ENCODE measurements at places on chromosomes 4 and X.
A peak's percentile ranks its signal among the peaks of the same experiment; 100 is the strongest.

GRCh38 chrX:30876367-30876766, 12.7 kb downstream of the TAB3 start:
- no peak for DNase-seq

- no peak for DNase-seq
Measured at GRCh38 chr4:46952451-46952850, 40.9 kb downstream of the GABRA4 start.

GRCh38 chr4:155271557-155271956, 63.1 kb downstream of the NPY2R start:
- no peak for DNase-seq

- DNase-seq = no peak
Measured at GRCh38 chr4:176789955-176790354, 2.8 kb downstream of the VEGFC start.

- no peak for DNase-seq
Measured at GRCh38 chr4:39384563-39384962, 18.4 kb upstream of the RFC1 start.

DNA sequence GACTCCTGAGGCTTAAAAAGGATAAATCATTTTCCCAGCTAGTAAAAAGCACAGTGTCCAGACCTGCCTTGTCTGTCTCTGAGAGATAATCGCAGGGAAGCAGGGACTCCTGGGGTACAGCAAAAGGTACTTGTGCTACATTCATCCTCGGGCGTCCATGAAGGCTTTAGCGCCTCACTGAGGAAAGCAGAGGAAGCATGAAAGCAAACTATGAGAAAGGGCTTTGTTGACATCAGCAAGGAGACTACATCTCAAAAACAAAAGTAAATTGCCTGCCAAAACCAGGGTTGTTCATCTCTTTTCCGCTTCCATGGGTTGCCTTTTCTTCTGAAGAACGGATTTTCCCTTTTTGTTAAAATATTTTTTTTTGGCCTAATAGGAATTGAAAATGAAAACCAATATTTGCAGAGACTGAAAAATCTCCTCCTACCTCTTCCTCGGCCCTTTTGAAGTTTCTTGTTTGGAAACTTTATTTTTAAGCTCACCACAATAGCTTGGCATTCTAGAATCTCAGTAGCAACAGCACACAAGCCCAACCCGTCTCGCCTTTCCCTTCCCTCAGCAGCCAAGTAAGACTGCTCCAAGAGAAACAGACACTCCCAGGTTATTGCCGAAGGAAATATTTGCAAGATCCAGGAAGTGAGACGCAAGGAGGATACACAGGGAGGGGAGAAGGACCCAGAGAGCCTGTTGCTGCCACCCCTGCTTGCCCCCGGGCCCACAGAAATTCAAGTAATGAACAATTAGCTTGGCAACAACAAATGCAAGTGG, 148.3 kb upstream of the DGKK start:
- no peak for DNase-seq

DNA sequence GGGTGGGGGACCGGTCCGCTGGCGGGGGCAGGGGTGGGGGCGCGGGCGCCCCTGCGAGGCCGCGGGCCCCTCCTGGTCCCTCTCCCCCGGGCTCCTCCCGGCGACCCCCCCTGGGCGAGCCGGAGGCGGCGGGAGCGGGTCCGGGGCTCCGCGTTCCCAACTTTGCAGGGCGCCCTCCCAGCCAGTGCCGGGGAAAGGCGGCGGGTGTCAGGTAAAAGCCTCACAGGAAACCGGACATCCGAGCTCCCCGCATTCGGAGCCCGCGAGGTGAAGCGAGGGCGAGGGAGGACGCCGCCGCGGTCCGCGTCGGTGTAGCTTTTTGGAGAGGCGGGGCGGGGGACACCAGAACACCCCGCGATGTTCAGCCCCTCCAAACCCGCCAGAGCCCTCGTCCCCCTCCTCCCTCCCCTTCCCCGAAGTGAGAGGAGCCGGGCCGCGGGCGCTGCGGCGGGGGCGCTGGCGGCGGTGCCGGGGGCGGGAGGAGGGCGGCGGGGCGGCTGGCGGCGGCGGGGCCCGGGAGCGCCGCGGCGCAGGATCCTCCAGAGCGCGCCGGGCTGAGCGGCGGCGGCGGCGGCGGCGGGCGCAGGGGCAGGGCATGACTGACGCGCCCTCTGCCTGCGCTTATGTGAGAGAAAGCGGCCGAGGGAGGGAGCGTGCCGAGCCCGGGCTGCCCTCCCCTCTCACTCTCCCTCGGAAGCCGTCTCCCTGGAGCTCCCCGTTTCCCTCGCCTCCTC, at the start of gene VEGFC:
VEGFC (minus strand) TSS at position 597 of the 734 bp plus-strand sequence. CDS start 611 bp downstream, outside the sequence.
- peak; percentile 76 for DNase-seq

- DNase-seq = no peak
Measured at GRCh38 chr4:184732126-184732525, 1.8 kb downstream of the CENPU start.

DNA sequence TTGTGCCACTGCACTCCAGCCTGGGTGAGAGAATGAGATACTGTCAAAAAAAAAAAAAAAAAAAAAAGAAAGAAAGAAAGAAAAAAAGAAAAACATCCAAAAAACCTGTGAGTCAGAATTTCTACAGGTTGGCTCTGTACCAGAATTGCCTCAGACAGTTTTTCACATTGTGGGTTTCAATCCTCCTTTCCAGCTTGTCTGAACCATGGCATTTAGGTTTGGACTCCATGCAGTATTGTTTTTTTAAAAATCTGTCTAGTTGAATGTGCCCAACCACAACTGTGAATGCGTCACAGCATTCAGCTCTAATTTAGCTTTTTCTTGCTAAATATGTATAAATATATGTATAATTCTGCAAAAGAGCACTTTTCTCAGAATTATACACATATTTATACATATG, 31.4 kb upstream of the ARSH start:
- no peak for DNase-seq

DNA sequence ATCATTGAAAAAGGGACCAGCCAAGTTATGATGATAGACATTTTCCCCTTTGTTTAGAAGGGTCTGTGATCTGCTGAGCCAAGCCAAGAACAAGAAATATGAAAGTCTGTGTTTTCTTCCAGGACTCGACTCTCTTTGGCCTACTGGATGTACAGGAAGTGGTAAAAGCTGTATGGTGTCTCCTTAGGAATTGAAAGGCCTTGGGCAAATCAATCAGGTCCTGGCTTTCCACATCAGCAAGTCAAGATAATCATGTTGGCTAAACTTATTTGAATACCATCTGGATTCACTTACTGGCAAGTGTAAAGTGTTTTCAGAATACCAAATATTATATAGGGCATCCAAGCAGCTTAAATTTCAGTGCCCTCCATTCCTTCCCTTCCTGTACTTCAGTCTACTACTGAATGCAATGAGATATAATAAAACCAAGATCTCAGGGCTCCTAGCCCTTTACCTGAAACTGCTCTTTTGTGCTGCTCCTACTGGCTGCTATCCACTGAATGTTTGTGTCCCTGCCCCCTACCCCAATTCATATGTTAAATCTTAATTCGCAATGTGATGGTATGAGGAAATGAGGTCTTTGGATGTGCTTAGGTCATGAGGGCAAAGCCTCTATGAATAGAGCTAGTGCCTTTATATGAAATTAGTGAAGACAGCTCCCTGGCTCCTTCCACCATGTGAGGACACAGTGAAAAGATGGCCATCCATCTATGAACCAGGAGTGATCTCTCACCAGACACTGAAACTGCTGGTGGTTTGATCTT, 578.0 kb downstream of the SPRY1 start:
- DNase-seq = no peak

DNA sequence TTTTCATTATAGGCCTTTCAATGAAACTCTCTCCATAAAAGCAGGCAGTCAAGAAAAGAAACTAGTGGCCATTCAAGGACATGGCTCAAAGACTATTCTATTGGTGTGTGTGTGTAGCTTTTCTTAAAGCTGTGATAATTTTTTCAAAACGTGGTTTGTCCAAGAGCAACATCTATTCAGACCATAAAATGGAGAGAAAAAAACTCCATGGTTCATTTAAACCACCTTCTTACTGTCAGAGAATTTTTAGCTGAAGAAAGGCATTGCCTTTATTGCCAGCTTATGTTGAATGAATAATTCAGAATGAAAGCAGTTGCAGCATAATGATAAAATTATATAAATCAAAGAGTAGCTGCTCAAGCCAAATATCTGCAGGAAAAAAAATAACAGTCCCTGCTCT, 325.5 kb downstream of the PCDH18 start:
- DNase-seq = no peak

- DNase-seq = no peak
Measured at GRCh38 chrX:142204522-142205433, at the start of gene MAGEC2. TSS of gene MAGEC2 (minus strand) at chrX:142205290. CDS start at chrX:142203987, 1,303 bp downstream.

- DNase-seq = no peak
Measured at GRCh38 chr4:19074036-19074435, 1052.5 kb upstream of the LCORL start.

DNA sequence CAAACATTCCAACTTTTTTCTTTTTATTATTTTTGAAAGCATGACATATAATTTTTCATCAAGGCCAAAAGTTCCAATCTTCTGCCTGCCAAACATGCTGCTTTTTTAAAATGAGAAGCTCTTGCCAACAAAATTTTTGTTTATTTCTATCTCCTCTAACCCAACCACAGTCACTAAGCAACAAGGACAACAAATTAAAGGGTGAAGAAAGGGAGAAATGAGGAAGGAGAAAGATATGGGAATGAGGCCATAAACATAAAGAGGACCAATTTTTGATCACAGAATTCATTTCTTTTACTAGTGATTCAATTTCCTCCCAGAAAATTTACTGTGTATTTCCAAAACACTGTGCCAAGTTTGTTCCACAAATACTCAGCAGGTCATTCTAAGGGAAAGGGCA, 537.0 kb upstream of the DIAPH2 start:
- no peak for DNase-seq

DNA sequence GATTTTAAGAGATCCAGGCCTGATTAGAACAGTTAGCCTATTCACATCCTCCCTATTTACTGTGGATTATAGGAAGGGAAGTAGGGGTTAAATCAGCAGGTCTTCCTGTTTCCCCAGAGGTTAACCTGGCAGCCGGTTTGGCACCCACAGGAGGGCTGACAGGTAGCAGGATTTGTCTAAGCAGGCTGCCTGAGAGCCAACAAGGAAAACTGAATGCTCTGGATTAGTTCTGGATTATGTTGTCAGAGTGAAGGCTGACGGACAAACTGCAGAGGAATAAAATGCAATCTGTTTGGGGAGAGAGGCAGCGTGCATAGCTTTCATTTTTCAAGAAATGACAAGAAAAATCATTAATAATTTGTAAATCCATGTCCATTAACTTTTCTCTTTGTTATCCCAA, 397.1 kb upstream of the FAM241A start:
- no peak for DNase-seq

DNA sequence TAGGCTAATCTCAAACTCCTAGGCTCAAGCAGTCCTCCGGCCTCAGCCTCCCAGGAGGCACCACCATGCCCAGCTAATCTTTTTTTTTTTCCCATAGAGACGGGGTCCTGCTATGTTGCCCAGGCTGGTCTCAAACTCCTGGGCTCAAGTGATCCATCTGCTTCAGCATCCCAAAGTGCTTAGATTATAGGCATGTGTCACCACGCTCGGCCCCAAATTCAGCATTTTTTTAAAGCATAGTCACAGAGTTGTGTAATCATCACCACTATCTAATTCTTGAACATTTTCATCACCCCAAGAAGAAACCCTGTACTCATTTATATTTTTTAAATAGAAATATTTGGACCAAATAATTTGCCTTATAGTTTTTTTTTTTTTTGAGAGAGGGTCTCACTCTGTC, 10.3 kb downstream of the CENPI start:
- DNase-seq = no peak

GRCh38 chr4:8050555-8051206, 107.9 kb downstream of the ABLIM2 start:
- peak; percentile 91 for DNase-seq

GRCh38 chrX:38106991-38107655, 100.8 kb downstream of the SYTL5 start:
- DNase-seq = no peak

- DNase-seq = no peak
Measured at GRCh38 chr4:81814987-81815541, 343.4 kb upstream of the RASGEF1B start.

Data from Right ventricle myocardium superior (tissue), 1 donor.